ENCODE measurements at places on chromosomes 16 and 17.

GRCh38 chr16:85348911-85349334 lies 236.7 kb upstream of the CIBAR2 start:
- no peak for DNase-seq

DNA sequence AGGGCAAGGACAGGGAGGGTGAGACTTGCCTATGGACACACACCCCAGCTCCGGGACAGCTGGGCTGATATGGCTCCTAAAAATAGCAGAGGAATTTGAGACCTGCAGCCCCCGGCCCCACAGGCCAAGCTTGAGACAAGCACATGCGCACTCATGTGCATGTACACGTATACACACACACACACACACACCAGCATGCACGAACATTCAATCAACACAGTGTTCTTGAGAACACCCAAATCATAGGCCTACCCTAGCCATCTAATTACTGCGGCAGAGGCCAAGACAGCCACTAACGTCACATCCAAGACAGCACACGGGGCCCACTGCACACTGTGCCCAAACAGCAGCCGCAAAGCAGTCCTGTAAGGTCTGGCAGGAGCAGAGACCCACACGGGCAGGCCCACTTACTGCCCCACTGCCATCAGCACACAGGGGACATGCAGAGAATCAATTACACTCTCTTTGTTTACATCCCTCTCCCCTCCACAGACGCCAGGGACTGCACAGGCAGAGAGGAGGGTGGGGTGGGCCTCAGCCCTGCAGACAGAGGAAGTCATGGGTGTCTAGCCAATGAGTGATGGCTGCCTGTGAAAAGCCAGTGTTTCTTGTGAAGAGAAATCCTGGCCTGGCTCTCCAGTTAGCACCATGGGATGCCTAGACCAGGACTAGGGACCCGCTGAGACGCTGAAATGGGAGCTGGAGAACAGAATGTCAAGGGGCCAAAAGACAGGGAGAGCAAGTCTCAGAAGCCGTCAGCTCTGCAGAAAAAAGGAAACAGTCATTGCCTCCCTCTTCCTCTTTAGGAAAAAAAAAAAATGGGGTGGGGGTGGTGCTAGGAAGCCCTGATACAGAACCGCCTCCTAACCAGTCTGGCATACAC lies 39.3 kb downstream of the MYO18A start:
- DNase-seq, result peak; percentile 54

DNA sequence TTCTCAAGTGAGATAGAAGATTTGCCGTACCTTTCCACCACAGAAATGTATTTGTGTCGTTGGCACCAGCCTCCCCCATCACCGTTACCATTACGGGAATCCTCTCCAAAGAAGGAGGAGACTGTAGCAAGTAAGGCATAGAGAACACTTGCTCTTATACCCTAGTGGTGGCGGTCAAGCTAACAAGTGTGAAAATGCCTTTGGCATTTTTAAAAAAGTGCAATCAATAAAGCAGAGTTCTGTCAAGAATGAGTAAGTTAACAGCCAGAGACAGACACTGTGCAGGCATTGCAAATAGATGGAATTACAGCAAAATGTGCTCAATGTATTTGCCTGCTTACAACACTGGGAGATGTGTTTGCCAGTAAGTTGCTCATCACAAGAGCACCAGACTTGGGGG lies 7.7 kb downstream of the MSL1 start:
- no peak for DNase-seq

GRCh38 chr17:44766409-44767038 lies 7.7 kb downstream of the ADAM11 start:
- DNase-seq, result no peak

DNA sequence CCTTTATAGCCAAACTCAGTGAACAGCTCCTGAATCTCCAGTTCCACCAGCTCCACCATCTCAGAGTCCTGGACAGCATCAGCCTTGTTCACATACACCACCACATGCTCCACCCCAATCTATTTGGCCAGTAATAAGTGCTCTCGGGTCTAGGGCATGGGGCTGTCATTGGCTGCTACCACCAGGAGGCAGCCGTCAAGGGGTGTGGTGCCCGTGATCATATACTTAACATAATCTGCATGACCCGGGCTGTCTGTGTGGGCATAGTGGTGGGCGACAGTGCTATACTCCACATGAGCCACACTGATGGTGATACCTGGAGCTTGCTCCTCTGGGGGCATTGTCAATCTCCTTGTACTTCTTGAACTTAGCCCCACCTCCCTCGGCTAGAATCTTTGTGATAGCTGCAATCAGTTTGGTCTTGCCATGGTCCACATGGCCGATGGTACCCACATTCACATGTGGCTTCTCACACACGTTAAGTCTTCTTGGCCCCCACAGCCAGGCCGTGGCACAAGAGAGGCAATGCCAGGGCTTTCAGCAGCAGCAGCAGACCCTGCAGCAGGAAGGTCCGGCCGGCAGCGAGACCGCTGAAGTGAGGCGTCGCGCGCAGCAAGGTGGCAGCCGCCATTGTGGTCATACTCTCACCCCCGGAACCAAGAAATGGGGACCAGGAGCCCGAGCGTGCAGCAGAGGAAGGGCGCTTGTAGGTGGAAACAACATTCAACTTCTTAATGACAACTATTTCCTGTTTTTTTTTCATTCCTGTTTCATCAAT lies 210.3 kb upstream of the WSB1 start:
- DNase-seq, result no peak

GRCh38 chr17:51597345-51597744 lies 337.0 kb downstream of the UTP18 start:
- DNase-seq, result no peak

DNA sequence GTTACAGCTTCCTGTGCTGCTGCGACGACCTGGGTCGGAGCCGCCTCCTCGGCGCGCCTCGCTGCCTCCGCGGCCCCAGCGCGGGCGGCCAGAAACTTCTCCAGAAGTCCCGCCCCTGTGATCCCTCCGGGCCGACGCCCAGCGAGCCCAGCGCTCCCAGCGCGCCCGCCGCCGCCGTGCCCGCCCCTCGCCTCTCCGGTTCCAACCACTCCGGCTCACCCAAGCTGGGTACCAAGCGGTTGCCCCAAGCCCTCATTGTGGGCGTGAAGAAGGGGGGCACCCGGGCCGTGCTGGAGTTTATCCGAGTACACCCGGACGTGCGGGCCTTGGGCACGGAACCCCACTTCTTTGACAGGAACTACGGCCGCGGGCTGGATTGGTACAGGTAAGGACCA lies 746 bp downstream of the HS3ST2 start:
- no peak for DNase-seq

GRCh38 chr16:23501291-23501690 lies 9.0 kb downstream of the GGA2 start:
- no peak for DNase-seq

- no peak for DNase-seq
Measured at GRCh38 chr17:47654991-47655390, 5.3 kb downstream of the KPNB1 start.

- DNase-seq, result no peak
Measured at GRCh38 chr17:39606434-39607056, 1.2 kb downstream of the NEUROD2 start.

- no peak for DNase-seq
Measured at GRCh38 chr16:26371349-26371869, 679.6 kb downstream of the HS3ST4 start.

GRCh38 chr16:87446479-87446878 lies 46.3 kb downstream of the ZCCHC14 start:
- no peak for DNase-seq

GRCh38 chr16:87757841-87758426 lies 7.9 kb downstream of the KLHDC4 start:
- DNase-seq, result no peak

GRCh38 chr17:32927201-32927723 lies 691 bp upstream of the TMEM98 start:
- no peak for DNase-seq

DNA sequence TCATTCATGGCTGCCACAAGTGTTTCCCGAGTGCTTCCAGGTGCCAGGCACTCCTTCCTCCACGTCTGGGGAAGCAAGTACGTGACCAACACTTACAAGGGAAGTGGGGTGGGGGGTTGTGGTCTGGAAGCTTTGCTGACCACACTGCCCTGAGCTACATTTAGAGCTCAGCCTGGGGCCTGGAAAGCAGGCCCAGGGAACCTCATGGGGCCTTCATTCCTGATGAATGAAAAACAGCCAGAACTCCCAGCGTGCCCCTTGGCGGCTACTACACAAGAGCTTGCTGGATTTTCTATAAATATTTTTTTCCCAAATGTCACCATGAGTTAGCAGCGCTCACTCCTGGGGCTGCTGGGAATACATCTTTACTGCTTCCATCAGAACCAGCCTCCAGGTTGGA lies 73.3 kb downstream of the ABCC12 start:
- no peak for DNase-seq

DNA sequence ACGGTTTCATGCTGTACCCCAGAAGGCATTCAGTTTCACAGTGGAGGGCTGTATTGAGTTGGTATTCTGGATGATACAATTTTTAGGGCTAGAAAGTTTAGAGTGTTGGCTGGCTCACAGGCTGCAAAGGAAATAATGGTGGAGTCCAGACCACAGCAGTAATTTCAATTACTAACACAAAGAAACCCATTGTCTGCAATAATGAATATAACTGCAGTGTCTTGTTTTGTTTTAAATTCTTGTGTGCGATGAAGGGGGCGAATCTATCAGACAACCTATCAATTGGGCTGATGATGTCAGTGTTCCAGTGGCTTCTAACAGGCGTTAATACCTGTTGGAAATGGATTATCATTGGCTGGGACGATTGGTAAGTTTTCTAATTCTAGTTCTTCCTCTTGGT lies 1.5 kb downstream of the SP2 start:
- DNase-seq, result no peak

DNA sequence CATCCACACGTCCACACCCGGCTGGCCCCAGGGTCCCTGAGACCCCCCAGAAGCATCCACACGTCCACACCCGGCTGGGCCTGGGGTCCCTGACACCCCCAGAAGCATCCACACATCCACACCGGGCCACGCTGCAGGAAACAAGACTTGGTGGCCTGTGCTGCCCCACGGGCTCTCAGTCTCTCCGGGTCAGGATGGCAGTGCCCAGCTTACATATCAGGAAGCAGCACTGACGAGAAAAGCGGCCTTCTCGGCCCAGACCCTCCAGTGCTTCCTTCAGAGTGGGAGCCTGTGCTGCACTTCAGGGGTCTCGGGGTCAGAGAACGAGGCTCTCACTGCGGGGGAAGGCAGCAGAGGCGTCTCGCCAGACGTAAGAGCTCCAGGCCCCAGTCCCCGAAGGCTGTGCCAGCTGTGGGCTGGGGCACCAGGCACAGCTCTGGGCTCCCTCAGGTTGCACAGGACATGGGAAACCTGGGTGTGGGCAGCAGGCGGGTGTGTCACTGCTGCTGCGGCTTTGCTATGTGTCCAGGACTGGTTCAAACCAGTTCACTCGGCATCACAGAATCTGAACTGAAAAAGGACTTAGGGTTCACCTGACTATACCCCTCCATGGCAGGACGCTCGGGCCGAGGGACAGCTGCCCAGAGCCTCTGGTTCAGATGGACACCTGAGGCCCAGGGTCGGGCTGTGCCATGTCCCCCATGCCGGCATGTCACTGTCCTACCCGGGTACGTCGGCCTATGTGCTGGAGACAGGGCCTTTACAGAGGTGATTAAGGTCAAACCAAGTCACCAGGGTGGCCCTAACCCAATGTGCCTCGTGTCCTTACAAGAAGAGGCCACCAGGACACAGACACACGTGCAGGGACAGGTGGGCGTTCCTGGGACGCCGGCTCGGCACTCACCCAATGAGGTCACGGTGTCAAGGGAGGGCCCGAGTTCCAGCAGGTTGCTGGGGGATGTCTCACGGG lies 40.2 kb upstream of the CHMP6 start:
- DNase-seq, result no peak

DNA sequence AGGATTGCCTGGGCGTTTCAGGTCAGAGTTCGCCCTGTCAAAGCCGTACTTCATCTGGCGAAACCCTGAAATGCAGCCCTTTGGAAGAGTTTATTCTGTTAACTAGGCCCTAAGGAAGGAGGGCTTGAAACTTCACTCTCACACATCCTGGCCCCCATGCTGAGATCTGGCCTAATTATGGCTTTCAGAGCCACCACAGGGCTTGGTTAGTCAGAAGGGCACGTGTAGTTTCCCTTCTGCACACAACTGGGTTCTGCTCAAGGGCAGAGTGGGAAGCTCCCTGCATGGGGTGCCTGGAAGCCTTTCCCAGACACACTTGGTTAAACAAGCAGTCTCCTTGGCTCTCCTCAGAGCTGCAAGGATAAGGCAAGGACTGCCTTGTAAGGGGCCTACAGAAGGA lies 397.3 kb downstream of the SHISA9 start:
- no peak for DNase-seq

- no peak for DNase-seq
Measured at GRCh38 chr16:27925612-27926011, 137.9 kb downstream of the GSG1L start.

DNA sequence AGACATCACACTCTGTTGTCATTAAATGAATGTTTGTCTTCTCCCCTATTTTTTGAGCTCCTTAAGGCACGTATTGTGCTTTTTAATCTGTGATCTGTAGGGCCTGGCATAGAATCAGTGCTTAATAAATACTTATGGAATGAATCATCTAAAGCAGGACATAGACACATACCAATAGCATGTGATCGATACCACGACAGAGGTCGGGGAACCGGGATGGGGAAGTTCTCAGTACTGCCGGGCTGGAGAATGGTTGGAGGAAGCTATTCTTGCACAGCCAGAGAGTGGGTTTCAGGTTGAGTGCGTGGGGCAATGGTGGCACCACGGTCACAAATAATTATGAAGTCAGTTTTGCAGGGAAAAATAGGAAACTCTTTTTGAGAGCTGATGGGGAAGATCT lies 26.8 kb downstream of the NLRP1 start:
- no peak for DNase-seq

GRCh38 chr17:51059781-51060180 lies 60.9 kb downstream of the SPAG9 start:
- no peak for DNase-seq

Data from activated effector memory CD4-positive, alpha-beta T cell treated with Interleukin-2 at 50 U/mL for 16 hours (primary cell).